ENCODE measurements at places on chromosomes 6 and 20.

- DNase-seq = peak; percentile 22
Observed at GRCh38 chr6:159941286-159942113, 27.4 kb upstream of the IGF2R start.

DNA sequence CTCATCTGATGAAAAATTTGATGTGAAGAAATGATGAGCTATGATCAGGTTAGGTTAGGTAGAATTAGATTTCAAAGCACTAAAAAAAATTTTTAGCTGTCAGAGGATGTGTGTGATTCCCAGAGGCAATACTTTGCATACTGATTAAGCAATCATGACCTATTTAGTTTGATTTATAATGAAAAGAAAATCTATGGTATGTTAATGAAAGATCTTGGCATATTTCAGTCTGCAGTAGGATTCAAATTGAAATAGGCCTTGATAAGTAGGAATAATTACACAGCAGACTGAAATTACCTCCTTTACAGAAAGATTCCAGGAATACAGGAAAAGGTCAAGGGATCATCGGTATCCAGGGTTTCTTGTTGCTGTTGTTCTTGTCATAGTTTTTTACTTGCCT is 69.3 kb downstream of the HDDC2 start:
- DNase-seq = peak; percentile 0

GRCh38 chr20:38706509-38706908 is 17.8 kb upstream of the SLC32A1 start:
- no peak for DNase-seq

GRCh38 chr6:137973201-137973600 is 106.1 kb downstream of the TNFAIP3 start:
- DNase-seq = no peak

GRCh38 chr6:35360349-35361138 is 18.2 kb downstream of the PPARD start:
- DNase-seq = no peak

GRCh38 chr20:57717797-57718196 is 8.0 kb upstream of the PMEPA1 start:
- DNase-seq = no peak

Measured in skin of body (tissue), 3 donors.